ENCODE measurements at places on chromosomes 3 and 15.
A peak's percentile ranks its signal among the peaks of the same experiment; 100 is the strongest.

DNA sequence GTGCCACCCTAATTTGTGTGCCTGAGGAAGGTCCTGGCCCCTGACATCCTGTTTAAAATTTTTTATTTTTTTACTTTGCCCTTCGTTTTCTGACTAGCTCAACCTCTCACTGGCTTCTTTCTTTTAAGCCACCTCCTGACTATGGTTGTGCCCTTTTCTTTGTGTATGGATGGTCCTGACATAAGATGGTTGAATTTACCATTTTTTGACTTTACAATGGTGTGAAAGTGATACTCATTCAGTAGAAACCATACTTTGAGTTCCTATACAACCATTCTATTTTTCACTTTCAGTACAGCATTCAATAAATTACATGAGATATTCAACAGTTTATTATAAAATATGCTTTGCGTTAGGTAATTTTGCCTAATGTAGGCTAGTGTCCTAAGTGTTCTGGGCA is 74.3 kb upstream of the PTX3 start:
- no peak for DNase-seq

- peak; percentile 62 for DNase-seq
Measured at GRCh38 chr3:72418244-72418643, 430.0 kb downstream of the SHQ1 start.

DNA sequence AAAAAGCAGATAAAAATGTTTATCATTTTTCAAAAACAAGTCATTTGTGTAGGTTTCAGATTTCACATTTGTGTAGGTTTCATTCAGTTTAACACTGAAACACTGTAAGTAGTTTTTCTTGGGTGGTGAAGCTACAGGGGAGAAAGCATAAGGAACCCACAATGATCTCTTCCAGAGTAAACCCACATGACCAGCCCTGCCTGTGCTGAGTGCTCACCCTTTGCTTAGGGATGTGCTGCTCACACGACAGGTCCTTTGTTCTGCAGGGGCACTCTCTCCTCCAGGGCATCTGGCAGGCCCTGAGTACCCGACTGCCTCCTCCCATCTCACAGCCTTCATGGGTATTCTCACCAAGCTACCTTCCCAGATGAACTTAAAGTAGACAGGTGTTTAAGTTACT is 28.9 kb downstream of the ZXDC start:
- no peak for DNase-seq

GRCh38 chr3:108103886-108104797 is 13.3 kb upstream of the CD47 start:
- DNase-seq = no peak

DNA sequence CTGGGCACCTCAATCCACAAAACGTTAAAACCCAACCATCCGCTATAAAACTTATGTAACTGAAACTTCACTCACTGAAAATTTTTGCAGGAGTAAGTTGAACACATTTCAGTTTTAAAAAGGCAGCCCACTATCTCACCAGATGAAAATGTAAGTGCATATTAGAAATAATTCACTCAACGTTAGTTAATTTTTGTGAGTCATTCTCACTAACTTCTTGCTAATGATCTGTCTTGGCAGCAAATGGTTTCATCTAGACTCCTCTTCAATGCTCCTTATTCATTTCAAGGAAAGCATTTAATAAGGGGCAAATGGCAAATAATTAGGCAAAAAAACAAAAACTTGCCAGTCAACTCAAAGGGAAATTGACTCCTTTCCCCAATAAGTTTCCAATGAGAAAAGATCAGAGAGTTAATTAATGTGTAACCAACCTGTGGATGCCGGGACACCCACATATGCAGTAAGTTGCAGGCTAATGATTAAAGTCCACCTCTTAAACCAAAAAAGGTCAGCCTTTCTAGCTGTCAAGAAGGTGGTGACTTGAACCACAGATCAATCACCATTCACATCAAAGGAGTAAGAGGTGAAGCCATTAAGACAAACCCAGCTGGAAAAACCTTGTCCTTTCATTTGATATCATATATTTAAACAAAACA is 22.9 kb upstream of the PRICKLE2 start:
- no peak for DNase-seq

GRCh38 chr3:43181202-43181821 is 75.4 kb upstream of the POMGNT2 start:
- peak; percentile 72 for DNase-seq

GRCh38 chr3:189683546-189684255 is 52.5 kb downstream of the TP63 start:
- DNase-seq = peak; percentile 23

GRCh38 chr15:69863446-69863845 is 234.3 kb downstream of the TLE3 start:
- no peak for DNase-seq

GRCh38 chr3:22141769-22142168 is 390.8 kb upstream of the ZNF385D start:
- DNase-seq = no peak

DNA sequence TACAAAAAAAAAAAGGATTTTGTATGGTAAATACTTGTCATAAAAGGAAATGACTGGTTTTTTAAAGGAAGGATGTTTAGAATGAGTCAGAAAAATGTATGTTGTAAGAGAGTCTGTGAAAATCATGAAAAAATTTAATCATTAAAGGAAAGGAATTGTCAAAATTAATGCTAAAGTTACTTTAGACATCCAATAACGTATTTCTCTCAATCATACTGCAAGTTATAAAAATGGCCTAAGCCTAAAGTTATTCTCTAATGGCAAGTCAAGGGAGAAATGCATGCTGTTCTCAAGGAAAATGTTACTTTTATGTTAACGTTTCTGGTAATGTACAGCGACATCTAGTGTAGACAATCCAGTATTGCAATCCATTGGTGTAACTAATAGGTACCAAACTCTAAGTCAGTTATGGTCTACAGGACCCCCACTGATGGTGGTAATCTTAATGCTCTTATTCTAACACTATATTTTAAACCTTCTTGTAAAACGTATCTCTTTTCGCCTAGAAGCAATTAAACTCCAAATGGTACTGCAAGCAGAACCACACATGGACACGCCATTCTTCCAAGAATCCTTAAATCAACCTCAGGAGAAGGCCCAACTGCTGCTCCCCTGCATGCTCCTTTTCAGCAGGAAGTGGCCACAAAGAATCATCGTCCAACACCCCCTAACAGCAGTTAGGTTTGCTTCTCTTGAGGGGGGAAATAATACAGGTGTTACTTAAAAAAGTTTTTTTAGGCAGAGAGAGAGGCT is 35.2 kb downstream of the NCEH1 start:
- DNase-seq = peak; percentile 66

GRCh38 chr15:20272422-20273184 is 269.0 kb downstream of the GOLGA6L6 start:
- no peak for DNase-seq

- no peak for DNase-seq
Measured at GRCh38 chr3:23153436-23153835, 49.7 kb upstream of the UBE2E2 start.

- no peak for DNase-seq
Measured at GRCh38 chr15:26098801-26099200, 235.7 kb upstream of the ATP10A start.

- peak; percentile 93 for DNase-seq
Measured at GRCh38 chr3:87227104-87227834, at the start of gene CHMP2B. Gene CHMP2B (plus strand): TSS chr3:87227309. CDS start chr3:87227523, 214 bp downstream.

DNA sequence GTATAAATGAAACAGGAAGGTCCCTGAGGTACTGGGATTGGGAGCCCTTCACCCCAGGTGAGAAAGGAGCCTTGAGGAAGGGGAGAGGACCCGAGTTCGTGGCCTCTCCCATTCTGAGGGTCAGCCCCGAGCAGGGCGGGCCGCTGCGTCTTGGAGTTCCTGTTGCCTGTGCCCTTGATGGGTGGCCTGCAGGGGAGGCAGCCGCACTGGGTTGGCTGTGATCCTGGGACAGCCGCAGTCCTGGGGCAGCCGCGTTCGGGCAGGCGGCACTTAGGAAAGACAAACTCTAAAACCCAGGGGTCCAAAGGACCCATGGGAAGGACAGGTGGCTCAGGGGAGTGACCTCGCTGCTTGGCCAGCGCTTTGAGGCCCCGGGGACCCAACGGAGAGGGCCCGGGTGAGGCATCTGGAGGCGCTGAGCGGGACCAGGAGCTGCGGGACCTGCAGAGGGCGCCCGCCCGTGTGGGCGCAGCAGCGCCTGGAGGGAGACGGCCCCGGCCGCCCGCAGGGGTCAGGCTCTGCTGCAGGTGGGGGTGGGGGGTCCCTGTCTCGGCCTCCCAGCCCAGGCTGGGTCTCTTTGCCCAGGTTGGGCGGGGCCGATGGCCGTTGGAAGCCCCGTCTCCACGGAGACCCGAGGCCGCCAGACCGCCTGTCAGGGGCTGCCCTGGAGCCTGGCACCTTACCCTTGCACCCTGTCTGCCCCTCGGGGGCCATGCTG is 65.1 kb downstream of the HMCES start:
- DNase-seq = peak; percentile 21

DNA sequence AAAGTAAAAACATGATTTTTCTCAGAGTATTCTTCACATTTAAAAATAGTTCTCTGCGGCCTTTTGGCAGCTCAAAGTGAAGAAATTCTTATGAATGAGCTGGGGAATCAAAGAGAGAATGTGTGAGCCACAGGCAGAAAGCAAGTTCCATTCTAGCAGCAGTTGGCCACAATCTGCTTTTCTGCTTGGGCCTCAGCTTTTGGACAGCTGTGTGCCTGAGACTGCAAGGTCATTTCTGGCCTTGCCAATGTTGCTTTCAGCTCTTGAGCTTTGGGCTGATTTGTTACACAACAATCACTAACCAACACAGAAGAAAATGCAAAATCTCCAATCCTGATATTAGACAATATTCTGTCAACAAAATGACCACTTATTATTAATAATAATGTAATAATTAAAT is 14.4 kb upstream of the TM4SF4 start:
- DNase-seq = no peak

DNA sequence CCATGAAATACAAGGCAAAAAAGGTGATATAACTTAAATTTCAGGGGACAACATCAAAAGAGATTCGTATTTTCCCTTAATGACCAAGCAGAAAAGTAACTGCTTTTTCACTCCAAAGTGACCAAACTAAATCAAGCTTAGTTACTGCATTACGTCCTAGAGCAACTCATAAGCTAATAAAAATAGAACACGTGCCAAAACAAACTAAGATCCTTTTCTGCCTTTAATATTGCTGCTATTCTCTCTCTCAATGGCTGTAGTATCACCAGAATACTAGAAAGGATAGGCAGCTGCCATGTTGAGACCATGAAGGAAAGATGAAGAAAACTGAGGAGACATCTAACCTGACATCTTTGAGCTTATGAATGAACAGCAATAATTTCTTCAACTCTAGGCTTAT is 43.3 kb downstream of the UBXN7 start:
- DNase-seq = no peak

DNA sequence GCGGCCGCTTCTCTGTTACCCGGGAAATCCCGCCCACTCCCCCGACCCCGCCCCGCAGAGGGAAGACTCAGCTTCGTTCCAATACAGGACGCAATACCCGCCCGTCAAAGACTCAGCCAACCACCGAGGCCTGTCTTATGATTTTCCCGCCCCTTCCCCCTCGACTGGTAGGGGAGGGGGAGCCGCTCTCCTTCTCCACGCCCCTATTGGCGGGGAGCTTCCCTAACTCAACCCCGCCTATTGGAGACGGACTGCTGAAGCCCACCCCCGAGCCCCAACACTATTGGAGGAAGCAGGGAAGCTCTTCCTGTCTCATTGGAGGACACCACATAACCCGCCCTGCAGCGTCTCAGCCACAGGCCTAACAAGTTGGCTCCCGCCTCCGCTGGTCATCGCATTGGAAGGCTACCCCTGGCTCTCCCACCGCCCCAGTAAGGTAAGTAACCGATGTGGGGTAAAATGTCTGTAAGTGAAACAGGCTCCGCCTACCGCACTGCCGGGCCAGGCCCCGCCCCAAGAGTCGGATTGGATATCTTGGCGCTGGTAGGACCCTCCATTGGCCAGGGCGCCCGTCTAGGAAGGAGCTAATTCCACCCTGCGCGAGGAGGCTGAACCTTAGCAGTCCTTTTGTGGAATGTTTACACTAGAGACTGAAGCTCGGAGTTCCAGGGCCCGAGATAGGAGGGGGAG is at the start of gene SIN3A:
Gene SIN3A (minus strand): TSS at position 17 of the 690 bp plus-strand sequence. CDS start 21,315 bp downstream, outside the sequence.
- peak; percentile 100 for DNase-seq

DNA sequence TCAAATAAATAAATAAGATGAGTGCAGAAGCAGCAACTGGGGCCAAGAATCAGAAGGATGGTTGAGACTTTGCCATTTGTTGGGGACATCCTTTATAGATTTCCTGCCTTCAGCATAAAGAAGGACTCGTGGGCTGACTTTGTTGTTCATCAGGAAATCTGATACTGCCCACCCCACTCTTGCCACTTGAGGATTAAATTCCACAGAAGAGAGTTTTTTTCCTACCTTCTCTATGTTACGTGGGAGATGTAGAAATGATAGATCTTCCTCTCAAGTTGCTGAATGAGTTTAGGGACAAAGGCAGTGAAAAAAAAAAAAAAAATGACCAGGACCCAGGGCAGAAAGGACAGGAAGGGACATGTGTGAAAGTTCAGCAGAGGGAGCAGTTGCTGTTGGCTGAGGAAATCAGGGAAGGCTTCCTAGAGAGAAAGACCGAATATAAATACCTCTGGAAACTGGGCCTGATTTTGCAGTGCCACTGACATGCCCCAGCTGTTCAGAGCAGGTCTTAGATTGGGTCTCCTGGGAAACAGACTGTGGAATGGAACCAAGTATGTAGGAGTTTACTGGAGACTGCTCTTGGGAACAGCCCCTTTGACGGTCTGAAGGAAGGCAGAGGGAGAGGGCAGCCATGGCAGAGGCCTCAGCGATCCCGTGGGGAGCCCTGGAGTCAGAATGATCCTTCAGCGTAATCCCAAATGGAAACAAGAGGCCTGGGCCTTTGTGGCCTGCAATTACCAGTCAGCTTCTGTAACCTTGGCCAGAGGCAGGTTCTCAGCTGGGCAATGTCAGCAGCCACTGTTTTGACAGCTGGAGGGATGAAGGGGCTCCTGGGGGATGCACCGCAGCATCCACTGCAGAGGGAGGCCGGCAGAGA is 50.9 kb downstream of the C3orf20 start:
- DNase-seq = no peak

Measured in activated CD4-positive, alpha-beta T cell treated with anti-CD3 and anti-CD28 coated beads, Interleukin-2, amount 50 U/mL, for 16 hours (primary cell).